ENCODE measurements at places on chromosomes 7 and 10.

DNA sequence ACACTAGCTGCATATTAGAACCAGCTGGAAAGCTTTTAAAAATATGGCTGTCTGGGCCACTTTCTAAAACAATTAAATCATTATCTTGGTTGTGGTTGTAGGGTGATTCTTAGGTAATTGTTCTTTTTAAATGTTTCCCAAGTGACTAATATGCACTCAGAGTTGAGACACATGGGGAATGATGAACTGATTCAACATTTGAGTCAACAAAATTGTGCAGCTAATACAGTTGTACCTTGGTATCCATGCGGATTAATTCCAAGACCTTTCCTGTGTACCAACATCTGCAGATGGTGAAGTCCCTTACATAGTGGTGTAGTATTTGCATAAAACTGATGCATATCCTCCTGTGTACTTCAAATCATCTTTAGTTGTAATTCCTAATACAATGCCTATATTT, 242.2 kb downstream of the ATRNL1 start:
- no peak for DNase-seq

GRCh38 chr10:58653139-58653538, 140.5 kb downstream of the BICC1 start:
- no peak for DNase-seq

- no peak for DNase-seq
Observed at GRCh38 chr7:133698127-133698526, 429.0 kb upstream of the LRGUK start.

- no peak for DNase-seq
Observed at GRCh38 chr7:23247046-23247602, 549 bp downstream of the GPNMB start.

- peak; percentile 78 for DNase-seq
Observed at GRCh38 chr10:113019692-113020474, 69.8 kb downstream of the TCF7L2 start.

- DNase-seq = no peak
Observed at GRCh38 chr10:1462521-1462920, 274.8 kb downstream of the ADARB2 start.

GRCh38 chr7:93161181-93161762, 13.1 kb upstream of the SAMD9L start:
- DNase-seq = no peak

- DNase-seq = no peak
Observed at GRCh38 chr10:79021948-79022499, 46.7 kb upstream of the ZMIZ1 start.

DNA sequence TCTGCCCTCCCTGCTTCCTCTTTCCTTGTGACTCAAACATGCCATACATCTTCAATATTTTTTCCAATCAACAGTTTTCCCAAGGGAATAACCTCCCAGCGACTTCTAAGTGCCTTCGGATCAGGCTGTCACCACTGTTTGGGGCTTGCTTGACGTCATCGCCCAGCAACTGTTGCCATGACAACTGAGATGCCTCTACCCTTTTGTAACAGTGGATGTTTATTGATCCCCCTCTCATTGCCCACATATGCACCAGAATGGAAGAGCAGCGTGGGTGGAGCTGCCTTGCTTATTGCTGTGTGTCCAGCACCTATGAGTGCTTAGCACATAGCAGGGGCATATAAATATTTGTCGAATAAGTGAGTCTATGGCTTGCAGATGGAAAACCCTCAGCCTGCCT, 14.4 kb downstream of the FFAR4 start:
- peak; percentile 28 for DNase-seq

Measured in small intestine (tissue), 16 donors.